ENCODE measurements at places on chromosomes 2 and 18.

- no peak for DNase-seq
These were observed 97.1 kb downstream of the TXNL1 start for GRCh38 chr18:56541340-56541739.

- no peak for DNase-seq
These were observed 246.0 kb downstream of the PARD3B start for GRCh38 chr2:204791230-204791629.

- DNase-seq = no peak
These were observed 224.9 kb downstream of the ASXL3 start for GRCh38 chr18:33802955-33803354.

DNA sequence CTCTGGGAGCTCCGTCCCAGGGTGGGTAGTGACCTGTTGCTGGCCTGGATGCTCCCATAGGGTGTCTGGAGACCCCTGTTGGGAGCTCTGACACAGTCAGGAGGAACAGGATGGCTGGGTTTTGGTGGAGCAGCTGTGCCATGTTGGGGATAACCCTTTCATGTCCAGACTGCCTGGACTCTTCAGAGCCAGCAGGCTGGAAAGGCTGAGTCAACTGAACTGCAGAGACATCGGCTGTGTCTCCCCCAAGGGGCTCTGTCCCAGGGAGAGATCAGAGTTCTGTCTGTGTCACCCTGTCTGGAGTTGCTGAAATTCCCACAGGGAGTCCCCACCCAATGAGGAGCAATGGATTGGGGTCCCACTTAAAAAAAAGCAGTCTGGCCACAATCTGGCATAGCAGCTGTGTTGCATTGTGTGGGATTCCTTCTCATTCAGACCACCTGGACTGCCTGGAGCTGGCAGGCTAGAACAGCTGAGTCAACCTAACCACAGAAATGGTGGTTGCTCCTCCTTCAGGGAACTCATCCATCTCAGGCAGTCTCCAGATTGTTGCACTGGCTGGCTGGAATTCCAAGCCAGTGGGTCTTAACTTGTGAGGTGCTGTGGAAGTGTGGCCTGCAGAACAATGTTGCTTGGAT, 37.2 kb downstream of the AGPS start:
- no peak for DNase-seq

DNA sequence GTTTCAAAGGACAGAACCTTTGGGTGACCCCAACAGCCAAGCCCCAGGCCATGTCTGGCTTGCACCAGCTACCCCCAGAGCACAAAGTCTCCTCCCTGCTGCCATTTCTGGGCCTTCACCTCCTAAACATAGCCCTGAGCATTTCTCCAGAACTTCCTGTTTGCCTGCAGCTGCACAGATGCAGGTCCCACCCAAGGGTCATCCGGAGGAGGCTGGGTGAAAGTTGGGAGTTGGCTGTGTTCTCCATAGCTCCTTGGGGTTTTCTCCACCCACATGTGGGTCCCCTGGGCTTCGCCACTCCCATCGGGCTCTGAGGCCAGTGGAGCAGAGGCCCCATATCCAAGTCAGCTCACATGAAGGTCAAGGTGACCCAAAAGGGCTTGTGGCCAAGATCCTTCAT, 4.3 kb downstream of the TNP1 start:
- no peak for DNase-seq

DNA sequence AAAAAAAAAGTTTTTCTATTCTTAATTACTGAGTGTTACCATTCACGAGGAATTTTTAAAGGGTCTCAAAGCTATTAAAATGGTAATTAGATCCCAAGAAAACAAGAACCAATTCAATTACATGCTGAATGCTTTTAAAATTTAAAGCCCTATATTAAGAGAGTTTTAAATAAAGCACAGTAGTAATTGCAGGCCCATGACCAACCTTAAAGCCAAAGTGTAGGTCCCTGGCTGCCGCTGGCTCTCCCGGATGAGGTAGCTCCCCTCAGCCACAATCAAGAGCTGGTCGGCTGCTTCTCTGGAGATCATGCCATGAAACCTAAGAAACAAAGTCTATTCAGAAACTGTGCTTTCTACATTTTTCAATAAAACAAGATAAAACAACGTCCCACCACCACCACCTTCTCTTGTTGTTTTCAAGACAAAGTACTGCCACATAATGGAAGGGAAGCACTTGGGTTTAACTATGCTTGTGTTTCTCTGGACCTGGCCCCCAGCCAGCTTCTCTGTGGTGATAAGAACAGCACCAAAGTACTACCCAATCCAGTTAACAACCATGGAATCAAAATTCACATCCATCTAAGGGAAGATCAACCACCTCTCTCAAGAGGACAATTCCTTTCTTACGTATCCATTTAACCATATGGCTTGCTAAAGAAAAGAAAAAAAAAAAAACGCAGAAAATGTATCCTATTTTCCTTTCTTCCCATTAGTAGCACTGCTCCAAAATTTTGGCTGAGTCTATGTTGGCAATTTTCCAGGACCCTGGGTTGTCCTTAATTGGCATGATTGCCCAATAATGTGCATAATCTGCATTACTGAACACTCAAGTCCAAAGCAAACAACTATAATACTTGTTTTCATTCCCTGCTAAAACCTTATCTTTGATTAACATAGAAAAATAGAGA, 90.1 kb downstream of the CHN1 start:
- no peak for DNase-seq

- no peak for DNase-seq
These were observed 503.5 kb upstream of the ZEB2 start for GRCh38 chr2:145023334-145023934.

- no peak for DNase-seq
These were observed 103.3 kb downstream of the RNF144A start for GRCh38 chr2:7020468-7020867.

GRCh38 chr2:146989741-146990140, 855.1 kb upstream of the ACVR2A start:
- DNase-seq = no peak

DNA sequence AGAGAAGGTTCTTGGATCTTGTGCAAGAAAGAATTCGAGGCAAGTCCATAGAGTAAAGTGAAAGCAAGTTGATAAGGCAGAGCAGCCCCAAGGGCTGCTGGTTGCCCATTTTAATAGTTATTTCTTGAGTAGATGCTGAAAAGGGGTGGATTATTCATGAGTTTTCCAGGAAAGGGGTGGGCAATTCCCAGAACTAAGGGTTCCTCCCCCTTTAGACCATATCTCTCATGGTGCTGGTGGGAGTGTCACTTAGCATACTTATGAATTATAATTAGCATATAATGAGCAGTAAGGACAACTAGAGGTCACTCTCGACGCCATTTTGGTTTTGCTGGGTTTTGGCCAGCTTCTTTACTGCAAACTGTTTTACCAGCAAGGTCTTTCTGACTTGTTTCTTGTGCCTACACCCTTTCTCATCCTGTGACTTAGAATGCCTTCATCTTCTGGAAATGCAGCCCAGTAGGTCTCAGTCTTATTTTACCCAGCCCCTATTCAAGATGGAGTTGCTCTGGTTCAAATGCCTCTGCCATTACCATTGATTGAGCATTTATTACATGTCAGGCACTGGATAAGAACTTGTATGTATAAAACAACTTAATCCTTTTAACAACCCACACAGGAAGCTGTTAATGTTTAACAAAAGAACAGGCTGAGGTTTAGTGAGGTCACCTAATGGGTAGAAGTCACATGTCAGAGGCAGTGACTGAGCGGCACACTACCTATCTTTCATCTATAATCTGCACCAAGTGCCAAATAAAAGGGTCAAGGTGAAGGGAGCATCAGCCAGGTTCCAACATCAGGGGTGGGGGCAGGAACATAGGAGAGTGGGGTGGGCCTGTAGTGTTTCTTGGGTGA, 250.9 kb downstream of the ICOS start:
- no peak for DNase-seq

DNA sequence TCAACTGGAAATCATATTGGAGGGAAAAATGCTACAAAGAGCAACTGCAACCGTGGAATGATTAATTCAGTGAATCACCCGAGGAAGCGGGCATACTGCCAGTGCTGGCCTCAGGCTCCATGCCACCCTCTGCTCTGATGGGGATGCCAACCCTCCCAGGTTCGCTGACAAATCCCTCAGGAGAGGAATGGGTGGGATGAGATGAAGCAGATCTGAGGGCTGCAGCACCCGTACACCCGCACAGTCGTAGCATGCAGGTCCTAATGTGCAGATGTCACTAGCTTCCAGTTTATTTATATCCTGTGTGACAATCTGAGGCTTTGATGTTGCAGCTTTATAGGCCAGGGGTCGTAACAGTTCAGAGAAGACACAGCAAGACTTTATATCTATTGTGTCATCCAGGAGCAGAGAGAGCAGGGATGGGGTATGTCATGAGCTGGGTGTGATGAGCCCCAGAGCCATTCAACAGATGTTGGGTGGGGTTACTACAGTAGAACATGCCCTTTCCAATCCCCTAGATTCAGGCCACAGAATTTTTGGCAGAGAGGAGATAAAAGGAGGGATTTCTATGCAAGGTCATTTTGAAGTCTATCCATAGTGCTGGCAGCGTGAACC, 44.6 kb downstream of the DPP4 start:
- DNase-seq = no peak

- DNase-seq = no peak
These were observed 192.4 kb upstream of the ERBB4 start for GRCh38 chr2:212730994-212731393.

DNA sequence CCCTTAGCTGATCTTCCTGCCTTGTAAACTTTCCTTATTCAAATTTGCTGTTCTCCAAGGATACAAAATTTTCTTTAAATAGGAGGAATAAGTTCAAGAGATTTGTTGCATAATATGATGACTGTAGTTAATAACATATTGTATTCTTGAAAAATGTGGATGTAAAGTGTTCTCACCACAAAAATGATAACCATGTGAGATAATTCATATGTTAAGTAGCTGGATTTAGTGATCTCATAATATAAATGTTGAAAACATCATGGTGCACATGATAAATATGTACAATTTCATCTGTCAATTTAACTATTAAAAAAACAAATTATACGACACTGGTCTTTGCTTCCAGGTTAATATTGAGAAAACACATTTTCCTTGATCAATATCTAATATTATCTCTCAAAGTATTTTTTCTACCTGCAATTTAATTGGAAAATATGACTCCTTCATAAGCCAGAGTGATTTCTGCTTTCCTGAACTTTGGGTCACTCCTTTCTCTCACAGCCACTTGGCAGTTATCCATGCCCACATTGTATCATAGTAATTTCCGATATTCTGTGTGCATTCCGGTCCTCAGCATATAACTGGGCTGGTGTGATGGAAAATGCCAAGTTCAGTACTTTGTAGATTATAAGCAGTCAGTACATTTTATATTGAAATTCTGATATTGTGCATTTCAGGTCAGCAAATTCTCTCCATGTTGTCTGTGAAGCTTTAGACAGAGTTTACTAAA, 152.6 kb downstream of the GULP1 start:
- no peak for DNase-seq

DNA sequence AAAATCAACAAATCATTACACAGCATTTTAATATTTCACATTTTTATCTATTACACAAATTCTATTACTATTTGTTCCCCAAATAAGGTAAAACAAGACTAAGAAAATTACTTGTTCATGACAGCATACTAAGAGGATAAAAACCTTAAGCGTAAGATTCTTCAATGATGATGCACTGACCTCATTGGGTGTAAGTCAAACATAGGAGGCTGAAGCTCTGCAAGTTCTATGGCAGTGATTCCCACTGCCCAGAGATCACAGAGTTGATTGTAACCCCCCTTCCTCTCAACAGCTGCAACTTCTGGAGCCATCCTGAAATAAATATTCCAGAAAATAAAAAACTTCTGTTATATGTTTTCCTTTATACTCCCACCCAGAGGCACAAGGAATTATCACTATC, 82.2 kb upstream of the CDKL4 start:
- DNase-seq = no peak
